ENCODE measurements at places on chromosomes 7 and 10.

DNA sequence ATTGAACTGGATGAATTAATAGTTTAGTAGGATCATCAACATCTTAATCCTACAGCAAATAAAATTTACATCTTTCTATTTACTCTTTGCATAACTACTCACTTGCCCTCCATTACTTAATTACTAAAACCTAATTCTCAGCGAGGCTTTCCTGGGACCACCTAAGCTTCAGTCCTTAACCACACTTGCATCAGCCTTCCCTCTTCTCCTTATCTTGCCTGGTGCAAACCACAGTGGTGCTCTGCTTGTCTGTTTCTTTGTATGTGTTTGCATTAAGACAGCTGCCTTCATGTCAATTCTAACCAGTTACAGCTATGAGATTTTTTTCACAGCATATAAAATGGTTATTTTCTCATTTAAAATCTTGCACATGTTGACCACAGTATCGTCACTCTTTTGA lies 72.6 kb upstream of the ZNF92 start:
- DNase-seq: no peak

DNA sequence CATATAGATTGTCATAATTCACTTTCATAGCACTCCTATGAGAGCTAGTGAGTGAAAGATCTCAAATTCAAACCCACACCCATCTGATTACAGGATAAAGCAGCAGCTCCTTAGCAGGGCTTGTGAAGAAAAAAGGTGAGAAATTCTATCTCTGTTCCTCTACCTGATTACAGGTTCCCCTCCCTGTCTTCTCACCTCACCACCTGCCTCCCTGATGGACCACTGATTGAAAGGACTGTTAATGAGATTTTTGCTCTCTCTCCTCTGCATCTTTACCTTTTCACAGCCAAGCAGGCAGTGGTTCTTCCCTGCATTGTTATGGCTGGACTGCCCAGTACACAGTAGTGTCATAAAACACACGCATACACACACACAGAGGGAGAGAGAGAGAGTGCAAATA lies 228.5 kb downstream of the MTERF1 start:
- DNase-seq: no peak

GRCh38 chr10:72277996-72278667 lies 4.4 kb downstream of the DDIT4 start:
- no peak for DNase-seq

DNA sequence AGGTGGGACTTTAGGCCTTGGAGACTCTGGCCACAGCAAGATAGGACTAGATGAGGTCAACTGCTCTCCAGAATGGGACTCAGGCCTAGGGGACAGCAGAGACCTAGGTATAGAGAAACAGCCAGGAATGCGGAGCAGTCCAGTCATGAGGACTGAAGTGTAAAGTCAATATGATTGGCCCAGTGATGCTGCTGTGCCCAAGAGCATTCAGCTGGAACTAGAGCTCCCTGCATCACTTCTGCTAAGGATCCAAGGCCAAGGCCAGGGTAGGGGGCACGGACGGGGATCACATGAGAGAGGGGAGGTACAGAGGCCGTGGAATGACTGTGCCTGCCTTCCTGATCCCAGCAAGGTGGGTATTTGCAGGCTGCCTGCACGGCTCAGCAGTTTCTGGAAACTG lies 237.9 kb downstream of the FRMD4A start:
- no peak for DNase-seq

GRCh38 chr10:128087884-128088709 lies 38.1 kb downstream of the MKI67 start:
- peak; percentile 11 for DNase-seq

- no peak for DNase-seq
Measured at GRCh38 chr10:126671402-126671975, 996 bp upstream of the C10orf90 start.

DNA sequence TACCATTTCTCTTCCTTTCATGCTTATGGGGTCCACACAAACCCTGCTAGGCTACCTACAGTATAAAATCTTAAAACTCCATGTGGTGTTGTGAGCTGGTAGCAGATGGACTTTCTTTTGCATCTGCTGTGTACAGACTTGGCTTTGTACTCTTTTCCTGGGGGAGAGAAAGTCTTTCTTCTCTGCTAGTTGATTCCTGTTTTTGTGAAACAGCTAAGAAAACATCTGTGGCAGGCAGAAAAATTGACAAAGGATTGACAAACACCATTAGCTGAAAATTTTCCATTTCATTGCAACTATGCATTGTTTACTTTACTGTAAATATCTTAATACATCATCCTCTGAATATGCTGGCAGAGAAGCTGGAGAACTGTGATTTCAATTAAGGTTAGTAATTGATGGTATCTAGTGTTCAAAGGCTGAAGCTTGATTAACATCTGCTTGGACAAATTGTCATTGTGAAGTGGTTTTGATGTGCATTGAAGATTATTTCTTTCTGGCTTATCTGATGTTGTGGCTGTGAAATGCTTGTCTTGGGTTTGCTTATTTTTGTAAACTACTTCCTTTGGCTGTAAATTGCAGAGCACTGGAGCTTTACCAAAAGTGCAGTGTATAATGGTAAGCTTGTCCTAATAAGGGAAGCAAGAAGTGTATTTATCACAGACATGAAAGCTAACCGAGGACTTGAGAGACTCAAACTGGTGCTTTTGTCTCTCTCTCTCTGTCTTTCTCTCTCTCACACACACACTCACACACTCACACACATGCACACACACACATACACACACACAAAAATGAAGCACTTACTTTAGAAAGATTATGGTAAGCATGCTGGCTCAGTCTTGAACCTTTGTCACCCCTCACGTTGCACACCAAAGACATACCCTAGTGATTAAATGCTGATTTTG lies at the start of gene FOXP2:
FOXP2 (plus strand) TSS at position 660 of the 908 bp plus-strand sequence. CDS start 11,697 bp downstream, outside the sequence.
- DNase-seq: peak; percentile 77

DNA sequence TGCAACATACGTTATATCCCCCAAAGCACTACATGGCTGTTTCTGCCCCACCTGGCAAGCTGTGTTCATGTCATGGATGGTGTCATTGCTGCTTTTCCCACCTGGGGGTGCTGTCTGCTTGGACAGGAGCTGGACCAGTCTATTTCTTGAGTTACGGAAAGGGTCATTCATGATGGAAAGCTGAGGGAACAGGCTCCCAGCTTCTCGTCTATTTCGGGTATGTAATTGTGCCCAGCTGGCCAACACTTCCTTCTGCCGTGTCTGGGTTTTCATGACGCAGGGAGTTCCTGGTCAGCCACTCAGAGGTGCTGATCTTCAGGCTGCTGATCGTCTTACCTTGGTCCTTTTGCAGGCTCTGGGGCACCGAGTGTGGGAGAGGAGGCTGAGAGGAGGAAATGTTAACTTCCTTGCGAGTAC lies 8.6 kb downstream of the BTBD16 start:
- DNase-seq: peak; percentile 52

- peak; percentile 9 for DNase-seq
Measured at GRCh38 chr10:75400163-75400770, 1.3 kb downstream of the ZNF503 start.

GRCh38 chr7:66039094-66039670 lies 36.4 kb upstream of the ASL start:
- DNase-seq: no peak

- no peak for DNase-seq
Measured at GRCh38 chr10:129725011-129725410, 239.1 kb downstream of the EBF3 start.

DNA sequence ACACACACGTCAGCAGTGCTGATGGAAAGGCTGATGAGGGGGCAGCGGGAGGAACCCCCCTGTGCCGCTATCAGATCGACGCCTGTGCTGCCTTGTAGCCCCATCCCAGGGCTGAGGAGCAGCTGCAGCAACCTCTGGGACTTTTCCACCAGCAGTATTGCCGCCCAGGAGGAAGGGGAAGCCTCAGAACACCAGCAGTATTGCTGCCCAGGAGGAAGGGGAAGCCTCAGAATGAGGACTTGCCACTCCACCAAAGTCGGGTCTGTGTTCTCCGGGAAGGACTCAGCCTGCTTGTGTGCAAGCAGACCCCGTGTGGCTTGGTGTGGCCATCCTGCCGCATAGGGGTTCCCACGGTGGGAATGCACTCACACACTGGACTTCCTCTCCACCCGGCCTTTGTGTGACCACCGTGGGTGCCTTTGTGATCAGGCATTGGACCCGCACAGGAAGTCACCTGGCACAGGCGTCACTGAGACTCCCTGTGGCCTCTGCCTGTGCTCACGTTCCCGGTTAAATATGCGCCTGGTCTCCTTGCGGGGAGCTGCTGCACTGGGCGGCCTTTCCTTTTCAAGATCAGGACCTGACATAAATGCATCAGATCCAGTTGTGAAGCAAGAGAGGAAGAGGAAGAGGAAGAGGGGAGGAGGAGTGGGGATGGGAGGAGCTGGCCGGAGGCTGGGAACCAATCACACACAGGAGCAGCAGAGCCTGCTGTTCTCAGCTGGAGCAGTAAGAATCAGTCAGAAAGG lies 248.5 kb downstream of the DNAJB6 start:
- DNase-seq: no peak

GRCh38 chr7:128353189-128353588 lies 8.3 kb downstream of the PRRT4 start:
- DNase-seq: no peak

DNA sequence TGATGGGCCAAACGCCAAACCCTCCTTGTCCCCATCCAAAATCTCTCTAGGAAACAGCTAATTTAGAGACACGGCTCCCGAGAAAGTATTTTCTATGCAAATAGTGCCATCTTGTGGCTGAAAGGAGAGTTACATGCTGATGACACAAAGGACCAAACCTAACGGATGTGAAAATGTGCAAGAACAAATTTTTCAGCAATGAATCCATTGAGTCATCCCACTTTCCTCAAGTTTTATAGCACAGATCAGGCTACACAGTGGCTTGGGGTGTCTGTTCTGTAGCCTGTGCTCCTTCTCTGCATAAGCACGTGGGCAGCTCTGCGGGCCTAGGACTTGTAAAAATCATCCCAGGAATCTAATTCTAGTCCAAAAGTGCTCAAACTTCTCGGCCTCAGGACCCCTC lies 154.8 kb upstream of the PRR15 start:
- peak; percentile 77 for DNase-seq

DNA sequence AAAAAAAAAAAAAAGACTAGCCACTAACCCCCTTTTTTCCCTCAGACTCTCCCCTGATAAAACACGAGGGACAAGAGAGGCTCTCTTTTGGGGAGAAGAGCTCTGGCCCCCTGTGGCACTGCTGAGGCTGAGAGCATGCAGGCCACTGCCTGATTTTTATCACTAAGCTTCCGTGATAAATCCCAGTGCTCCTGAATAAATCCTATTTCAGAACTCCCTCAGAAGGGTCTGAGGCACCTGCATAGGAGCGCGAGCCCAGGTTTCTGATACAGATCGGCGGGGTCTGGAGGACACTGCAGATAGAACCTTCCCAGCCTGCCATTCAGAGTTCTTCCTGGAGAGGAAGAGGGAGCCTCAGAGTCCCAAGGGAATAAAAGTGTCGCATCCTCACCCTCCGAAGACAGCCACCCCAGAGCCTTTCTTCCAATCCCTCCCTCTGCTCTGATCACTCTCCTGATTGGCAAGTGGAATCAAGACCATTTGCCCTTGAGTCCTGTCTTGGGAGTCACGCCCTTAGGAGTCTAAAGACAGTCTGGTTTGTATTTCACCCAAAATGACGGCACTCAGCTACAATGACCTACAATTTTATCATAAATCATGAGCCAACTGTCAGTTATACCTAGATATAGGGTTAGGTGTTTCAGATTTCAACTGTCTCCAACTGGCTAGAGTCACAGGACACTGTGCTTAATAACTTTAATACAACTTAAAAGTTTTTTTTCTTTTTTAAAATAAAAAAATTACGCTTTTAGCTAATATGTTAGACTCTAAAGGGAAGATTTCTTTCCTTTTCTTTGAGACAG lies 153.5 kb downstream of the RNF216 start:
- no peak for DNase-seq

- DNase-seq: no peak
Measured at GRCh38 chr10:95792211-95792780, 36.3 kb downstream of the ENTPD1 start.

- no peak for DNase-seq
Measured at GRCh38 chr10:49518566-49518965, 20.4 kb downstream of the ERCC6 start.
